ENCODE measurements at places on chromosomes 11 and 22.
A peak's percentile ranks its signal among the peaks of the same experiment; 100 is the strongest.

GRCh38 chr11:94193288-94193687, 64.6 kb downstream of the PANX1 start:
- DNase-seq, result no peak

DNA sequence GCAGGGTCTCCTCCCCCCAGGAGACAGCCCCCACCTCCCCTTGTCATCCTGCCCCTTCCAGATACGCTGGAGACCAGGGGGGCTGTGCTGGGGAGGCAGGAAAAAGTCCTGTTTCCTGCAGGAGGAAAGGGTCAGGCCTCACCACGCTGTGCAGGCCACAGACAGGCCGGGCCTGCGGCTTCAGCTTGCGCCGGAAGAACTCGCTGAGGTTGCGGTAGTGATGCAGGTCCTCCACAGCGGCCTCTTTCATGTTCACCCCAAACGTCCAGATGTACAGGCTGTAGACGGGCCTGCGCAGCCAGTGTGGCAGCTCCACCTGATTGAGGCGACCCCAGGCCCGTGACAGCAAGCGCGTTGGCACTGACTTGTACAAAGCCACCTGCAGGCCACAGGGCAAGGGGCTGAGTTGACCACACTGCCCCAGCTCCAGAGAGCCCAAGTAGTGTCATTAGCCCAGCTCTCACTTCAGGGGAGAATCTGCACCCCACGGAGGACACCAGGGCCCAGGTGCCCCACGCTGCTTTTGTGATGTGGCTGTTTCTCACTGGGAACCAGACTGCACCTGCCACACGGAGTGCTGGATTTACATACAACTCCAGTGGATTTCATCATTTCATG, 40.4 kb downstream of the PISD start:
- DNase-seq, result no peak

- DNase-seq, result no peak
Measured at GRCh38 chr11:88179141-88179540, 3.9 kb upstream of the RAB38 start.

- no peak for DNase-seq
Measured at GRCh38 chr22:42878561-42879305, 21.7 kb upstream of the ARFGAP3 start.

DNA sequence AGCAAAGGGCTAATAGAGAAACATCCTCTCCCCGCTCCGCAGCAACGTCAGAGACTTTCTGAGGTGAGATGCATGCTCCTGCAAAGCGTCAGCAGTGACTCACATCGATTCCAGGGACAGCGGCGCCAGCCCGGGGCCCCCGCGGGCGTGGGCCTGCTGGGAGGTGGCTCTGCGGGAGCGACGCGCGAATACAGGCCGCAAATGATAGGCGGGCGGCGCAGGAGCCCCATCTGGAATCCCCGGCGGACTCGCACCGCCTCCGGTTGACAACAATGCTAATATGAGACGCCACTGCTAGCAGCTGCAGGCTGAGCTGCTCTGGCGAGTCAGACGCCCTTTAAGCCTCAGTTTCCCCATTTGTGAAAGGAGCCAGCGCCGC, 557 bp downstream of the RANGAP1 start:
- peak; percentile 0 for DNase-seq

- no peak for DNase-seq
Measured at GRCh38 chr11:76669901-76670484, 554 bp downstream of the LRRC32 start.

DNA sequence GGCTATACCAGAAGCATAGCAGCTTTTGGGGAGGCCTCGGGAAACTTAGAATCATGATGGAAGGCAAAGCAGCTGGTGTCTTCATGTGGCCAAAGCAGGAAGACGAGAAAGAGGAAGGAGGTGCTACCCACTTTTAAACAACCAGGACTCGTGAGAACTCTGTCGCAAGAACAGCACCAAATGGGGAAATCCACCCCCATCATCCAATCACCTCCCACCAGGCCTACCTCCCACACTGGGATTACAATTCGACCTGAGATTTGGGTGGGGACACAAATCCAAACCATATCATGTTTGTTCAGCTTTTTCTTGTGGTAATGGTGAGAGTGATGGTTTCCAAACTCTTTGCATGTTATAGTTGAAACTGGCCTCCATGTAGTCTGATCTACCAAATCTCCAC, 32.5 kb upstream of the OR10D3 start:
- DNase-seq, result no peak

- no peak for DNase-seq
Measured at GRCh38 chr22:24965822-24966626, 13.5 kb downstream of the KIAA1671 start.

DNA sequence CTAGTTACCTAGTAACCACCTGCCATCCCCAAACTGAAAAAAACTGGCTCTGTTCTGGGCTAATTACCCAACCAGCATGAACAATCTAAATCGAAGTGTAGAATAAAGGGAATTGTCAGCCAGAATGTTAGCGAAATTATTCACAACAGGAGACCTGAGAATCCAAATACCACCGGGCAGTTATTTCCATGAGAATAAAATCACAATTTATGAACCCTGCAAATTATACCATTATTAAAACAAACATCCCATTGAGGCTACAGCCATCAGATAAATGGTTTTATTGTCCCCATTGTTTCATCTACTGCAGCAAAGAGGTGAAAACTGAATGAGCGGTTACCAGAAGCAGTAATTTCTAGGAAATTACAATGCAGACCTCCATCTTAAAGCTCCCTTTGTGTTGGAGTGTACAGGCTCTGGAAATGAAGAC, 21.7 kb downstream of the FAM168A start:
- DNase-seq, result peak; percentile 94

- DNase-seq, result no peak
Measured at GRCh38 chr11:114263513-114264170, 32.6 kb upstream of the NNMT start.

DNA sequence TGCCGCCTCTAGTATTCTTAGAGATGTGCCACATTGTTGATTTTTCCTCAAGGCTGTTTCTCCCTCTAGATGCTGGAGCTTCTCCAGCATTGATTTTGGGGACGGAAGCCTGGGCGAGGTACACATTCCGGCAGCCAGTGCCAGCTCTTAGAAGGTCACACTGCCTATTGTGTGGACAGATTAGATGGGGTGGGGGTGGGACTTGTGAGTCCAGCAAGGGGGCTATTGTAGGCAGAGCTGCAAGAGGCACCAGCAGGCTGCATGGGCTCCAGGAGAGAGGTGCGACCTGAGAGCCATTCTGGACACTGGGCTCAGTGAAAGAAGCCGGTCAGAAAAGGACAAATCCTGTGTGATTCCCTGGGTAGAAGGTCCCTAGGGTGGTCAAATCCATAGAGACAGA, 12.4 kb downstream of the C11orf21 start:
- no peak for DNase-seq

DNA sequence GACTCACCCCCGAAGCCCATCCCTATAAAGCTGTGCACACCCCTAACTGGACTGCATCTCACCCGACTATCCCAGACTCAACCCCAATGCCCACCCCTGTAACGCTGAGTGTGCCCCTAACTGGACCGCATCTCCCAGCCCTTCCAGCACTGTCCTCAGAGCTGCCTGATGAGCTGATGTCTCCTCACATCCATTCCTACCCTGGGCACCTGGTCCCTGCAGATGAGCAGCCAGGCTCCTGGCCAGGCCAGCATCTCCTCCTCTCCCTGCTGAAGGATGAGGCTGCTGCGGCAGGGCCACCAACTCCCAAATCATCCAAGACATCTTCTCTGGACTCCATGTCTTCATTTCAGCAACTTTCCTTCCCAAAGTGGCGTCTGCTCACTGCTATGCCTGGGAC, 332.1 kb downstream of the CTTN start:
- no peak for DNase-seq

DNA sequence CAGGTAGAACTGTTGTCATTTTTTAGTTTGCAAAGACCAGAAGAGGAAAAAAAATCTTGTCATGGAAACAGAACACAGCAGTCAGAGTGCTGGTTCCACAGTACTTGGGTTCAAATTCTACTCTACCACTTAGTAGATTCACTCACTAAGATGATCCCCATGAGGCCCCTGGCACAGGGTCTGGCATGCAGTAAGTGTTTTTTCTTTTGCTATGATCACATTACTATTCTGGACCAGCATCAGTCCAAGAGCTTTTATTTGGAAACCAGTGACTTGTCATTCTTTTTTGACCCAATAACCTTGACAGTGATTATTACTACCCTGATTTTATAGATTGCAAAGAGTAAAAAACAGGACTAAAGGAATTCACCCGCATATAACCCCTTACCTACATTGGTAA, 4.1 kb downstream of the EEF1G start:
- no peak for DNase-seq

DNA sequence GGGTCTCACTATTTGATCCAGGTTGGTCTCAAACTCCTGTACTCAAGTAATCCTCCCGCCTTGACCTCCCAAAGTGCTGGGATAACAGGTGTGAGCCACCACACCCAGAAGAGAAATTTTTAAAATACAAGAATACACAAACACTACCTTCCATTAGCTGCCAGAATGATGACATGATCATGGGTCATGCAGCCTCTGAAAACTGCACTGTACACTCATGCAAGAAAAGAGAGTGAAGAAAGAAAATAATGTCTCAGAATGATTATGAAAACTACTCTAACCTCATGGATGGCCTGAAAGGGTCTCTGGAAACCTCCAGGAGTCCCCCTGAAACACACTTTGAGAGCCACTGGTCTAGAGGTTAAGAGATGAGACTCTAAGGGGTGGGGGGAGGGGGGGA, 18.8 kb downstream of the VPS37C start:
- DNase-seq, result no peak

DNA sequence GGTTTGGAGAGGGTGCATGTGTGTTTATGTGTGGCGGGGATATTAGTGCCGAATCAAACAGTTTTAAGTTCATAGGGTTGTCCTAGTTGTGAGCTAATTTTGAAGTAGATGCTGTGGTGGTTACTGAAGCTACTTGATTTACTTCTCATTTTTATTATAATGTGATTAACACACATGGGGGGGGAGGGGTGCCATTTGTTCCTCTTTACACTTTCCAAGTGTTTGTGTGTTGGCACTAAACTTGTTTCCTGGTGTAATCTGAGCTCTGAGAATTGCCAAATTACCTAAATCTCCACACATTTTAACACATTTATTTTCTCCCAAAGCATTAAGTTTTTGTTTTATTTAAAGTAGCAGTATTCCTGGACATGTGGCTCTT, 60.1 kb downstream of the ZNRF3 start:
- no peak for DNase-seq

DNA sequence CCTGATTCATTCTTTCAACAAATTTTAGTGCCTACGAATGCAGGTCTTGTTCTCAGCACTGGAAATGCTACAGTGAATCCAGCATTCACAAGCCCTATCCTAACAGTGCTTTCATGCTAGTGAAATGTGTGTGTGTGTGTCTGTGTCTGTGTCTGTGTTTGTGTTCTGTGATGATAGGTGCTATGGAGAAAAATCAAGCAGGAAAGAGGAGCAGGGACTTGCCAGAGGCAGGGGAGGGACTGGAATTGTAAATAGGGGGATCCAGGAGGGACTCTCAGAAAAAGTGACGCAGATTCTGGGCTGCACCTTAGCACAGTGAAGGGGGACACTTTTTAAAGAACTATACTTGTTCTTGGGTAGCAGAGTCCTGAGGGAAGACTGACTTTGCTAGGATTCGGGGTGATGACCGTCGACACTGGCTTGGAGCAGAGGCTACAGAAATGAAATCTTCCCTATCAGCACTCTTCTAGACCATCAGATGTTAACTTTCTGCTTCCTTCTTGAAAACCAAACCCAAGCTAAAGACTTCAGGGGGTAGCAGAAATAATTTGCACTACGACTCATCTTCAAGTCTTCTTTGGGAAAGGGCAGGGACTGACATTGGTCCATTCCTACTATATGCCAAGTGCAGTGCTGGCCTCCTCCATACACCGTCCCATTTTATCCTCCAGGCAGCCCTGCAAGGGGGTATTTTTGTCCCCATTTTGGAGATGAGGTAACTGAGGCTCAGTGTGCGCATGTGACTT, 39.3 kb upstream of the PTPRJ start:
- DNase-seq, result no peak

GRCh38 chr22:30989474-30989873, 20.4 kb downstream of the TUG1 start:
- DNase-seq, result no peak

DNA sequence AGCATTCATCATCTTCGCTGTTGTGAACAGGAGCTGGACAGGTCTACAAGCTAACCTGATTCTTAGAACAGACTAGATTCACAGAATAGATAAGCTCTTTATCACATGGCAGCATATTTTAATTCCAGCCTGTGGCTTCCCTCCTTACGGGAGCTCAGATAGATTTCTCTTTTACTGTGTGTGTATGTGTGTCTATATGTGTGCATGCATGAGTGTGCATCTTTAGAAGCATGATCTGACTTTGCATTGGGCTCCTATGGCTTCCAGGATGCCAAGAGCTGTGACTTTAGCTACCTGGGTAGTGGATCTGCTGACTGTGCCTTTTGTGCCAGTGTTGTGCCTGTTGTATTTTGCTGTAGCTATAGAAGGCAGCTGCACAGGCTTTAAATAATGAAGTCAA, 44.3 kb downstream of the ZNRF3 start:
- DNase-seq, result no peak

DNA sequence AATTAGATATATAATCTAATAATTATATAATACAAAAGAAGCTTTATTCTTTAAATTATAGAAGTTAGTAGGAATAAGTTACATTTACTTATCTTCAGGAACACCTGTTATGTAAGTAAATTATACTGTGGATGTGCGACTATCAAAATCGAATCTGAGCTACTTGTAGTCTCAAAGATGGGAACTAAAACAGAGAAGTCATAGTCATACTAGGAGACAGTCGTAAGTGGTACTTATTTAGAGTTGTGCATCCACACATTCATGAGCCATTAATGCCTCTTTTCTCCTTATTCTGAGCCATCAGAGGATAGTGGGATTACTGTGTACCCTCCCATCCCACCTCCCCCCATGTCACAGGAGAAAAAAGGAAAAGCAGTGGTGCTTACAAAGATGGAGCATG, 114.4 kb downstream of the CADM1 start:
- no peak for DNase-seq

GRCh38 chr11:101291279-101291678, 161.7 kb upstream of the PGR start:
- DNase-seq, result no peak

- DNase-seq, result no peak
Measured at GRCh38 chr11:34468209-34468841, 29.6 kb downstream of the CAT start.

GRCh38 chr11:116602637-116602942, 170.2 kb downstream of the BUD13 start:
- DNase-seq, result no peak

DNA sequence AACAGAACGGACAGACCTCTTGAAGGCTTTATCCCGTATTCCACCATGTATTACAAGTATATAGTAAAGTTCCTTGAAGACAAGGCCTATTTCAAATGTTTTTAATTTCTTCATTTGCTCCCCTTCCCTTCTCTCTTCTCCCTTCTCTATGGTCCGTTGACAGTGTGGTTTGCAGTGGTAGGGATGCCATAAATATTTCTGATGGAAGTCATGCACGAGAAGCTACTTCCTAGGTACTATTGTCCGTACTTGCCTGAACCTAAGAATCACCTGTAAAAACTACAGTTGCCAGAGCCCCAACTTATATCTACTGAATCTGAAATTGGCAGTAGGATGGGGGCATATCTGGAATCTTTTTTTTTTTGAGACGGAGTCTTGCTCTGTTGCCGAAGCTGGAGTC, 2.8 kb downstream of the PISD start:
- no peak for DNase-seq

- DNase-seq, result no peak
Measured at GRCh38 chr22:29782061-29782845, 15.1 kb downstream of the UQCR10 start.

Data from NCI-H2081 treated with DMSO at 0.1 percent for 48 hours (cell line).